ENCODE measurements at places on chromosomes 12 and 14.

- peaks cover 3% of the 10 kb centered on the region for H3K36me3 ChIP-seq
- H3K27me3 ChIP-seq: no peaks in the 10 kb centered on the region
- DNase-seq: no peak
- H3K4me1 ChIP-seq: peaks cover 17% of the 10 kb centered on the region
- H3K4me3 ChIP-seq: no peak overlapping the region
- no peak overlapping the region for H3K27ac ChIP-seq
Observed at GRCh38 chr12:78095623-78096022, 264.9 kb downstream of the NAV3 start.

DNA sequence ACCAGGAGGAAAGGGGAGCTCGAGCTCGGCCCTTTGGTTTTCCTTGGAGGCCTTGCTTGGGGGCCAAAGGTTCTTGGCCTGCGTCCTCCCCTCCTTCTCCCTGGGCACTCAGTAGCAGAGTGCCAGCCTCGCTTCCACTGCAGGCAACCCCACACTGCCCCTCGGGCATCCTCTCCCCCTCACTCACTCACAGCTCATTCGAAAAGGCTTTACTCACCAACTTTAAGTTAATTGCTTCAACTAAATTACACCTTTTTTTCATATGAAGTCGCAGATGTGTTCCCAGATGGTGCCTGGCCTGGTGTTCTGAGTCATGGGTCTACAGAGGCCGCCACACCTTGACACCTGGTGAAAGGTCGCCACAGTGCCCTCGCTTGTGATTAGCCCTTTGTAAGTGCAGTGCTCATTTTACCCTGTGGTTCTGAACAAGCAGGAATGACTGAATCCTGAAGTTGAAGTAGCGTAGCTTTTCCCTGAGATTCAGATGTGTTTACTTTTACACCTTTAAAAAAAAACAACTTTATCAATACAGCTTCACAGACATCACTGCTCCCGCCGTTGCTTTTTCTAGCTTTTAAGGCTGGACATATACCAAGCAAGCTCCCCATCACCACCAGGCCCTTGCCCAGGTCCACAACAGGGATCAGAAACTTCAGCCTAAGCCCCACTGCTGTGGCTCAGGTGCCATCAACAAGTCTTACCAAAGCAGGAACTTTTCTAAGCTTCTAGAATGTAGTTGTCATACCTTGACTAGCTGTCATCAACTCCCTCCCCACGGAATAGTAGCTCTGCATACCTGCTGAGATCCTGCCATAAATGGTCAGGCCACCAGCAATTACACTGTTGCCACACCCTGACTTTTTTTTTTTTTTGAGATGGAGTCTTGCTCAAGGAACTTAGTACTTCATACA lies 20.3 kb upstream of the ADIPOR2 start:
- H3K4me3 ChIP-seq: no peak overlapping the region
- H3K27ac ChIP-seq: no peak overlapping the region
- H3K36me3 ChIP-seq: no peaks in the 10 kb centered on the region
- no peaks in the 10 kb centered on the region for H3K27me3 ChIP-seq
- peaks cover 4% of the 10 kb centered on the region for H3K4me1 ChIP-seq
- no peak for DNase-seq

DNA sequence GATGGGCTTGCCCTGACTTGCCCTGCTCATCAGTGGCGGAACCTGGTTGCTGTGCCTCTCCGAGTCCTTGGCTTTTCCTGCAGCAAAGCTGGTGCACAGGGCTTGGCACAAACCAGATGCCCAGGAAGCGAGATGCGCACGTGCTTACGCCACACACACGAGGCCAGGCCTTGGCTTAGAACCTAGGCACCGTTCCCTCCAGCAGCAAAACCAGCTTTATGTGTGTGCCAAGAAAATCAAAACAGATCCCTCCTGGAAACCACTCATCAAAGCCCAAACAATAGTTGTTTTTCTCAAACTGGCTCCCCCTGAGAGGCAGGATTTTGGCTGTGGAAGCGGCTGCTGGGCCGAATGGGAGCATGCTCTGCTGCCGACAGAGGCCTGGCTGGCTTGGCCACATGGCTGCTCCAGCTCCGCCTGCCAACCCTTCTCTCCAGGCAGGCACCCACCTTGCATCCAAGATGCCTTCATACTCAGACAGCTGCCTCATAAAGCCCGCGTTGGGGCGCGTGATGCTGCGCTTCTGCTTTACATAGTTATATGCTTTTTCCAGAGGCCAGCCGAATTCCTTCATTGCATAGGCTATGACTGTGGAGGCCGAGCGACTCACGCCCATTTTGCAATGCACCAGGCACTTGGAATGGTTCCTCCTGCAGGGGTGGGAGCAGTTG lies 58.7 kb downstream of the SSH1 start:
- DNase-seq: no peak
- H3K27ac ChIP-seq: no peak overlapping the region
- no peak overlapping the region for H3K4me3 ChIP-seq

GRCh38 chr14:39107591-39107996 lies 4.6 kb upstream of the SEC23A start:
- no peaks in the 10 kb centered on the region for H3K36me3 ChIP-seq
- peaks cover 12% of the 10 kb centered on the region for H3K4me1 ChIP-seq

DNA sequence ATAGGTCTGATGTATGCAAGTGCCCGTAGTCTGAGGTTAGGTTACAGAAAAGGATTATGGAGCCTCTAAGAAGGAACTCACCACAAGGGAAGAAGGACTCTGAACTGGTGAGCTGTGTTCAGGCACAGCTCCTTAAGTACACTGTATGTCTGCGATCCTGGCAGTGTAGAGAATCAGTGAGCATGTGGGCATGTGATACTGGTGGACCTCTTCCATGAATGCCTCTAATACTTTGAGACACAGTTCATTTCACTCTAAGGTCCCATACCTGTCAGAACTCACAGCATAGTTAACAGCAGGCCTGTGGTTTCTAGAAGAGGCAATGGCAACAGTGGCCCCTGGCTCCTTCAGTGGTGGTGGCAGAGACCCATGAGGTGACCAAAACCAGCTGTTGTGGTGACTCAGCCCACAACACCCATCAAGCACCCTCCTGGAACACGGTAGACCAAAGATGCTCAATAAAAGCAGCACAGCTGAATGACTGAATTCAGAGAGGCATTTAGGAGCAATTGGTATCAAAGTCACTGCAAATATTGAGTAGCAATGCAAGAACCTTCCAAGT lies 6.9 kb upstream of the OR6J1 start:
- H3K4me1 ChIP-seq: no peaks in the 10 kb centered on the region
- H3K36me3 ChIP-seq: no peaks in the 10 kb centered on the region
- no peak overlapping the region for H3K27ac ChIP-seq
- no peak overlapping the region for H3K4me3 ChIP-seq
- H3K27me3 ChIP-seq: no peaks in the 10 kb centered on the region
- DNase-seq: no peak

DNA sequence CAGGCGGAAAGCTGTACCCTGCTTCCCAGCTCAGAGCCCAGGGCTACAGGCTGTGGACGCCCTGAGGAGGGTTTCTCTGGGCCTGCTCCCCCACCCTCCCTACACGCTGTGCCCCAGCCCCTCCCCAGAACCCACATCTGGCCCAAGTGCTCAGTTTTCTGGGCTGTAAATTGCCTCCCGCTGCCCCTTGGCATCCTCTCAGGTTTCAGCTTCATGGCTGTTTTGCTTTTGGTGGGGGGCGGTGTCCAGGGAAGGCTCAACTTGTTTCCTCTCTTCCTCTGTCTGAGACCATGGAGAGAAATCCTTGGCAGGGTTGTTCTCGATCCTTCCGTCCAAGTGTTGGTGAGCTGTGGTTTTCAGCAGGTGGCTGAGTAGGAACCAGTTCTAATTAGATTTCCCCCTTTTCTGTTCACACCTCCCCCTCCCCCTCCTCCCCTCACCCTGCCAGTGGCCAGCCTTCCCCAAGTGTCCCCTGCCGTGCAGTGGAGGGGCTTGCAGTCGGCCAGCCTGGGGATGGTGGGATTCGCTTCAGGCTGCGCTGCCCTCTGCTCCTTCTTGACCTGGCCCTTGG lies 61.8 kb downstream of the TSPAN9 start:
- no peak for DNase-seq
- no peak overlapping the region for H3K4me3 ChIP-seq
- H3K27ac ChIP-seq: no peak overlapping the region
- H3K4me1 ChIP-seq: peaks cover 6% of the 10 kb centered on the region
- peaks cover 4% of the 10 kb centered on the region for H3K36me3 ChIP-seq
